GM10248 (cell line): ENCODE measurements at places on chromosomes 2 and 18.

DNA sequence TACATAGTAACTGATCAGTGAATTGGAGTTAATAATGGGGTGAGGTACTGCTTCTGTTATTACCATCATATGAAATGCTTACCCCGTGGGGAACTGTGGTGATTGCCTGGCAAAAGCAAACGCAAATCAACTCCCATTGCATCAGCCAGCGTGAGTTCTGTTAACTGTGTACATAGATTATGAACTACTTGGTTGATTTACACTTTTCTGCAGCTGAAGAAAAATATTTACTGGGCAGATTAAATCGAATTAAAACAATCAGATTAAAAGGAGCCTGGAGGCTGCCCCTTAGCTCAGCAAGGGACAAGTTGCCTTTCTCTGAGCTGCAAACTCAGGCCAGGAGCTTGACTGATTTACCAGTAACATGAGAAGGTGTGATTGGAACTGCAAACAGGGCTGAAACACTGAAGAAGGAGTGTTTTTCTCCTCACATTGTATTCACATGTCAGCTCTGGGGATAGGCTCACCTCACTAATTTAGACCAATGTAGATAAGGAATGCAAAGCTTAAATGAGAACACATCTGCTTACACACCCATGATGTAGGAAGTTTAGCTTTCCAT lies 220.1 kb downstream of the OSR1 start:
- no peak for DNase-seq

DNA sequence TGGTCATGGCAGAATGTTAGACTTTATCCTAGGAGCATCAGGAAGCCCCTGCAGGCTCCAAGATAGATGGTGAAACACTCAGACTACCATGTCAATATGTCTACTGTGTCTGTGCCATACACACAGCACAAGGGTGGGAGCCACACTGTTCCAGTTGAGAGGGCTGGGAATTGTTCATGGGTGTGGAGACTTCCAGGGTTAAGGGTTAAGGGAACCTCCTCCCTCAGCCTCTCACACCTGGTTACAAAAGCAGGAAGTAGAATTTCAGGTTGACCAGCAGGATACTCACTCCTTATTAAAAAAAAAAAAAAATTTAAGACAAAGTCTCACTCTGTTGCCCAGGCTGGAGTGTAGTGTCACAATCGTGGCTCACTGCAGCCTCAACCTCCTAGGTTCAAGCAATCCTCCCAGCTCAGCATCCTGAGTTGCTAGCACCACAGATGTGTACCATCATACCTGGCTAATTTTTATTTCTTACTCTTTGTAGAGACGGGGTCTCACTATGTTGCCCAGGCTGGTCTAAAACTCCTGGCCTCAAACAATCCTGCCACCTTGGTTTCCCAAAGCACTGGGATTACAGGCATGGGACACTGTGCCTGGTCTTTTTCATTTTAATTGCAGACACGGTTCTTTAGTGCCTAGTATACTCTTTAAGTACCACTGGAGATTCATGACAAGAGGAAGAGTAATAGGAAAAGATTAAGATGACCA lies 26.0 kb downstream of the SULT1C2 start:
- no peak for DNase-seq

GRCh38 chr18:45059695-45060094 lies 379.0 kb downstream of the SETBP1 start:
- no peak for DNase-seq

GRCh38 chr18:46110406-46110805 lies 6.2 kb downstream of the HAUS1 start:
- DNase-seq = no peak

GRCh38 chr18:52422985-52423601 lies 83.1 kb downstream of the DCC start:
- no peak for DNase-seq

DNA sequence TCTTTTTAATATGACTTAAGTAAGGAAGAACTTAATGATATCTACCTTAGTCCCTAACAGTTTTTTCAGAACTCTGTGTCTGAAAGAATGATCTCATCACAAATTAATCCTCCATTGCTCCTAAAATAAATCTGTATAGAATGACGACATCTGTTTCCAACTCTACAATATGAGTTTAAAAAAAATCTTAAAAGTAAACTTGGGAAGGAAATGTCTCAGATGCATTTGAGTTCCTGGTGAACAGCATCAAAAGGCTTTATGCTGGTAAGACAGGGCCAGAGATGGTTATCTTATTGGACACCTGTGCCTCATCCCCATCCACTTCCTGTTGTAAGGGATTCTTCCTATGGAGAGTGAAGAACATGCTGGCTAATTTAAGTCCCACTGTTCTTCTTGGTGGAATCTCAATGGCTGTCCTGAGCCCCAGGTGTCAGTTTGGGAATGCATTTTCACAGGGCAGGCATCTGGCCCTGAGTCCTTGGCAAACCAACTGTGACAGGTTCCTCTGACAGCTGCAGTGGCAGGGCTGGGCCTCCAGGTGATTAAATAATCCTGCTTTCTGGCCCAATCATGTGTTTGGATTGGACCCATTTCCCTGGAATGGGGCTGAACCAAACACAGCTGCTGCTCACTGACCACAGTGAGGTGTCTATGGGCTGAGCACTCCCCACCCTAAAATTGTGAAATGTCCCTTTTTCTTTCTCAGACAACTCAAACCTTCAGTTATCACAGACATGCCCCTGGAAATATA lies 12.9 kb upstream of the NCKAP5 start:
- DNase-seq = no peak

GRCh38 chr2:101863534-101863933 lies 128.2 kb upstream of the IL1R2 start:
- DNase-seq = no peak

GRCh38 chr2:235634435-235635158 lies 140.8 kb downstream of the AGAP1 start:
- no peak for DNase-seq

- DNase-seq = no peak
These were observed 61.9 kb downstream of the DGKD start for GRCh38 chr2:233416199-233416598.

DNA sequence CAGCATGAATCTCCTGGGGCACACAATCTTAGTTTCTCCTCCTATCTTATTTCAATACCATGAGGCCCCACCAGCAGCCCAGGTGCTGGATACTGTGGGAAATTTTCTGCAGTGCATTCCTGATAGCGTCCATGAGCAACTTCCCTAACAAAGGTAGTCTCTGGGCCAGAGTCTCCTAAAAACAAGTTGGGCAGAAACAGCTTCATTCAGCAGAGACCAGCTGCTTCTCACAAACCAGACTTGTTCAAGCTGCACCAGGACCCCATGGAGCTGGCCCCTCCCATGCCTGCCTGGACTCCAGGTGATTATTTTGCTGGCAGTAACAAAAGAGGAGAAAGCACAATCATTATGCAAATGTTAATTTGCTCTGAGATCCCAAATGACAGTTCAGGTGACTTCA lies 31.4 kb downstream of the MYO5B start:
- no peak for DNase-seq

DNA sequence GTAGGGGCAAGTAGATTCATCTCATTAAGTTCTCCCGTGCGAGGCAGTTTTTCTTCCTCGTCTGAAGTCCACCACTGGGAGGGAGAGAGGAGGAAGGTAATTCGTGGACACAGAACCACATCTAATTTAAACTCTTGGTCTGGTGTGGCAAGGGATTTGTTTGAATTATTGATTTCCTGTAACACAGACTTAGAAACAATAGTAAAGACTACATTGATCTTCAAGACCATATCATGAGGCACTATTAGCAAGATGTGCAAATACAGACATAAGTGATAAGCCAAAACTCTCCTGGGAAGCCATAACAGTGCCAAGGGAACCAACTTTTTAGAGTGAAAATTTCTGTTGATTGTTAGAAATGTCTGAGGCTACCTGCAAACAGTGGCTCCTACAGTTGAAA lies 158.6 kb downstream of the ALPK2 start:
- DNase-seq = no peak

DNA sequence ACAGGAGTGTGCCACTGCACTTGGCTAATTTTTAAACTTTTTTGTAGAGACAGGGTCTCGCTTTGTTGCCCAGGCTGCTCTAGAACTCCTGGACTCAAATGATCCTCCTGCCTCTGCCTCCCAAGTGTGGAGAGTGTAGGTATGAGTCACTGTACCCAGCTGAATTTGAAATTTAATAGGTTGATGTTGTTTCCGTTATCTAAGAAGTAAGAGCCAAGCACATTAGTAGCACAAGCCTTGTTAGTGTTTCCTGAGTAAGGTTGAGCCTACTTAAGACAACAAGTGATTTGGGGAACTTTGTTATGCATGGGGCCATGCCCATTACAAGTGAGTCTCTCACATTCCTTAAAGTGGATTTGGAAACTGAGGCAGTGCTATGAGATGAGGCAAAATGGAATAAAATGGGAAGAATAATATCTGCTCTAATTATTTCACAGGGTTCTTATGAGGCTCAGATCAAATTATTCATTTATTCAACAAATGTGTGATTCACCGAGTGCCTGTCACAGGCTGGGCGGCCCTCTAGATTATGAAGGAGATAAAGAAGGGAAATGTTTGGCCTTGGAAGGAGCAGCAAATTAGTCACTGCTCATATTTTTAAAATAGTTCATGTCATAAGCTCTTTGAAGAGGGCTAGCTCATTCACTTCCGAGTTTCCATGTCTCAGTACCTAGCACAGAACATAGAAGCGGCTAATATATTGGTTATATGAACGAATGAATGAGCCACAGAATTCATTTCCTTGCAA lies 217.2 kb downstream of the LDLRAD4 start:
- no peak for DNase-seq

DNA sequence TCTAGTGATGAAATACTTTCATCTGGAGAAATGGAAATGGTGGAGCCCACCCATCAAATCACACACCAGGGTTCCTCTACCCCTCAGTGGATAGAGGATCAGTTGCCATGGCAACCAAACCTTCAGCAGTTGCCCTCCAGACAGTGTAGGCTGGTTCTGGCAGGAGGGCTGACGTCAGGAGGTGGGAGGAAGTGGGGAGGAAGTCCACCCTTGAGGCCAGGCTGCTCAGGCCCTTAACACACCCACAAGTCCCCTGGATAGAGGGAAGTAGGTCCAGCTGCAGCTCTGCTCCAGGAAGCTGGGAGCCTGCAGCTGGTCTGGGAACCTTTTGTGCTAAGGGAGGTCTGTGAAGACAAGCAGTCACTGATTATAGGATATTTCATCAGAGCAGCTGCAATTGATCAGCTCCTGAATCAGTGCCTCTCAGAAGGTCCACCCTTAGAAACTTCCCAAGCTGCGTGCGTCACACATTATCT lies 186.6 kb downstream of the MTX2 start:
- DNase-seq = no peak

GRCh38 chr2:215417400-215417951 lies 18.4 kb downstream of the FN1 start:
- DNase-seq = no peak

- DNase-seq = no peak
These were observed 42.5 kb upstream of the GLI2 start for GRCh38 chr2:120693121-120693520.

DNA sequence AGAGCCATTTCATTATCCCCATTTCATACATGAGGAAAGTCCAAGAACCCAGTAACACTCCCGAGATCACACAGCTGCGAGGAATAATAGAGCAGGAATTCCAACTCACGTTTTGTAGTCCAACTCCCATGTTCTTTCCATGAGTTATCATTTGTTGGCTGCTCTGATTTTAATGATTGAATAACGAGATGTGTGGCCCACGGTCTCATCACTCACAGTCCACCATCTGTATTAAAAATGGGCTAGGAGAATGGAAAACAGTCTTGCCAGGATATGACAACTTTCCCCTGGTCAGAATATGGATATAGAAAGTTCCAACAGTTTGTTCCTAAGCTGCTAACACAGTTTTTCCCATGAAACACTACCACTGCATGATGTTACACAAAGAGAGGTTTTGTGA lies 147.5 kb downstream of the METTL4 start:
- DNase-seq = no peak

GRCh38 chr2:95272781-95273180 lies 1.5 kb upstream of the PROM2 start:
- no peak for DNase-seq

DNA sequence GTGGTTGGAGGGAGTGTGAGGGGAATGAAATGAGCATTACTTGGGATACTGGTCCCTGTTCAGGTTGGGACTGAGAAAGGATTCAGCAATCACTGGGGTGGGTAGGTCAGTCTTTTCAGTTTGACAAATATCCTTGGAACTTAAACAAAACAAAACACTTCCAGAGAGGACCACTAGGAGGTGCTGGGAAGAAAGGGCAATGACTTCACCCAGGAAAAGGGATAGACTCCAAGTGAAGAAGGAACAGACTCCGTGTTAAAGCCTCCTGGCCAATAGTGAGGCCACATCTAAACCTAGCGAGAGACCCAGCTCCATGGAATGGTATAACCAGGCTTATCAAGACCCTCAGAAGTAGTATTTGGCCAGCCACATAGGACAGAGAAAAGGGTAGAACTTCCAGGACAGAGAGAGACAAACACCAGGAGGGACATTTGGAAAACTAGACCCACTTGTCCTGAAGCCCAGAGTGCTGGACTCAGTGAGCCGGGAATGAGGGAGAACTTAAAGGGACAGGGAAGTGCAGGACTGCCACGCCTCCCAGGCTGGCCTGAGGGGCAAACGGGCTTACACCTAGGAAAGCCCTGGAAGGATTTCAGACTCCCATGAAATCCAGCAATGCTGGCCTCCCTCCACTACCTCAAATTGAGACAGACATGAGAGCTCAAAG lies 19.6 kb upstream of the KCNG3 start:
- peak; percentile 35 for DNase-seq

GRCh38 chr2:219828127-219828526 lies 200.7 kb downstream of the SLC4A3 start:
- DNase-seq = no peak

DNA sequence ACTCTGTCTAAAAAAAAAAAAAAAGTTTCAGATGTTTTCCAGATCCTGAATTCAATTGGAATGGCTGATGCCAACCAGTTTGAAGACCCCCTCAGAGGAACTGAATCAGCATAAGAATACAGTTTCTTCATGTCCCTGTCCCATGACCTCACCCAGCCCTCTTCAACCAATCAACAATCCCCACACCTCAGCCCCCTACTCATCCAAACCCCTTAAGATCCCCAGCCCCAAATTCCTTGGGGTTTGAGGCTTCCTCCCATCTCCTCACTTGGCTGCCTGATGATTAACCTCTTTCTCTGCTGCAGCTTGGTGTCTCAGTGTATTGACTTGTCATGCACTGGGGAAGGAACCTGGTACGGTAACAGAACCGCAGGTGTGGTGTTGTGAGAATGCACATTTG lies 97.6 kb upstream of the CABLES1 start:
- DNase-seq = no peak

DNA sequence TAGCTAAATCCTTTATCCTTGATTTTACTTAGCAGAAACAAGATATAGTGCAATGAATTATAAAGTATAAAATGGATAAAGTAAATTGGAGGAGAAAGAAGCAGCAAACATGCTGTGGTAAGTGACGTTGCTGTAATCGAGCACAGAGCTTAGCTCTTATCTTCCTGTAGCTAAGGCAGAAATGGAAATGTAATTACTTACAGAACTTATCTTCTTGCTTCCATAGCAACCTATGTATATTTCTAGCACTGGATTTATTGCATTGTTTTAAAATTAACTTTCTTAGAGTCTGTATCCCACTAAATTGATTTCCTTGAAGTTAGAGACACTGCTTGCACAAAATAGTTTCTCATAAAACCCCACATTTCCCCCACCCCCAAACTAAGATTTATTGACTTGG lies 130.6 kb upstream of the MC4R start:
- no peak for DNase-seq
